ENCODE measurements at places on chromosomes 1 and 21.

GRCh38 chr1:157195521-157196244 lies 57.5 kb upstream of the ETV3 start:
- no peak for DNase-seq

DNA sequence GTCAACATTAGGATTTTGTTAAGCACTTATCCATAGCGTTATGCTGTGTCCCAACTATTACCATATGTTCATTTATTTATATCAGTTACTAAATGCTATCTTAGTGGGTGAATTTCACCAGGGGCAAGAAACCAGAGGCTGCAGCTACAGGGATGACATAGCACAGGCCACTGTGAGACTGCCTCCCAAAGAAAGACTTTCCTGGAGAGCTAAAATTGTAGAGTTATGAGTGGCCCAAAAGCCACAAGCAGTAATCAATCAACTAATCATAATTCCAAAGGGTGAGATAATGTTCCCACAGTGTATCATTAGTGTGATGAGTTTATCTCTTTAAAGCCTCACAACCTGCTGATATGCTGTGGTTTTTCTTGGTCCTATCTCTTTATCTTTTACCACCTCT lies 3.8 kb upstream of the TGFB2 start:
- DNase-seq = no peak

DNA sequence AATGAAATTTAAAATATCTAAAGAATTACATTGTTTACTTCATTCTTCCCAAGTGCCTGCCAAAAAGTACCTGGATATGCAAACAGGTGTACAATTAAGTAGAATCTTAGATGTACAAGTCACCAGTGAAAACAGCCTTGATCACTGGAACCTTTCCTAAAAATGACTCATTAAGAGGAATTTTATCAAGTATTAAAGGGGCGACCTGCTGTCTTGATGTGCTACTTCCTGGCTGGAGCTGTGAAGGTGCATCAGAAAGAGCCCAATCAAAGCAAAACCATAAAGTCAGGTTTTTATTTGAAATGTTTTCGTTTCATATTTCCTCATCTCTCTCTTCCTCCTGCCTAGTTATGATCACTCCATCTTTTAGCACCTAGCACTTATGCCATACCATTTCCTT lies 33.4 kb downstream of the IFI44 start:
- no peak for DNase-seq

GRCh38 chr1:234114648-234115307 lies 210.3 kb downstream of the SLC35F3 start:
- peak; percentile 80 for DNase-seq

All from tongue (tissue), 3 donors.